ENCODE measurements at places on chromosomes 1 and 21.

GRCh38 chr1:2393471-2393877, 1.8 kb downstream of the RER1 start:
- DNase-seq: no peak

DNA sequence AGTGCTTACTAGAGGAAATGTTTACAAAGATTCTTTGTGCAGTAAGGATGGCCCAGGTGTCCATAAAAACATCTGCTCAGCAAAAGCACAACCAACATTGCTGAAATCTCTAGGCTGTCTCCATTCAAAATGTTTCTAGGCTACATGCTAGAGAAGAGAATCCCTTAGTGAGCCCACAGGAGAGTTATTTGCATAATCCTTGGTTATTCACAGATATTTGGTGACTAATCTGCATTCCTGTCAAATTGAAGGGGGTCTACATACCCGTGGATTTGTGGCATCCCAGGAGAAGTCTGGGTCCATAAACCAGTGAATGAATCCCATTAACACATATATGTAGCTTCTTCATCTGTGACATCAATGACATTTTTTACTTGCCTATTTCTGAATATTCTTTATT, 261.3 kb upstream of the ESRRG start:
- no peak for DNase-seq

DNA sequence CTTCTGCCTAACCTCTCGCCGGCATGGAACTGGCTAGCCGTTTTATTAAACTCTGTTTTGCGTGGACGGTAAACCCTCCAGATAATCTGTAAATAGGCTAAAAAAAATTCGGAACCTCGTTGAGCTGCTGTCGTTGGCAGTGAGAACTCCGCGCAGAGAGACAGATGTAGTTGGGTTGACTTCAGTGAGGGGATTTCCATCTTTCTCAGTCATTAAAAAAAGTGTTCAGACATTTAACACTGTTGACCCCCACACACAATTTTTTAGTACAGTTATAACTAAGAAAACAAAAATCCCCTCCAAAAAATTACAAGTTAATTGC, 464 bp downstream of the PARK7 start:
- DNase-seq: no peak

- DNase-seq: no peak
These were observed 74.8 kb downstream of the ETS2 start for GRCh38 chr21:38880577-38880966.

DNA sequence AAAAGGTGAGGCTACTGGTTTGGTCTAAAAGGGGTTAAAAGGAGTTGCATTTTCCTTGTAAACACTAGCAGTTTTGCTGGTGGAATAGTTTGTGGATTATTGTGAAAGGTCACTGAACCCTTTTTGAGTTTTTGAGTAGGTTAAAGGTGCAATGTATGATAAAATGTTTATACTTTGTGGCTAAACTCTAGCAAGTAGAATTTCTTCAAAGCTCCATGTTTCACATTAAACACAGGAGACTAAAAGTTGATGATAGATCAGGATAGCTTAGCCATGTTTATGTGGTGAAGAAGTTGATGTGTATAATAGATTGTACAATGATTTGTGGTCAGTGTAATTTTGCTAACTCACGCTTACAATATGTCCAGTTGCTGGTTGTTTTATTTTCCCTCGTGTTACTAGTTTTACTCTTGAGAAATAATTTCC, 13.1 kb downstream of the ZNF326 start:
- no peak for DNase-seq
